ENCODE measurements at places on chromosomes 5 and 9.
A peak's percentile ranks its signal among the peaks of the same experiment; 100 is the strongest.

- DNase-seq: no peak
These were observed 39.9 kb downstream of the NEURL1B start for GRCh38 chr5:172680921-172681320.

DNA sequence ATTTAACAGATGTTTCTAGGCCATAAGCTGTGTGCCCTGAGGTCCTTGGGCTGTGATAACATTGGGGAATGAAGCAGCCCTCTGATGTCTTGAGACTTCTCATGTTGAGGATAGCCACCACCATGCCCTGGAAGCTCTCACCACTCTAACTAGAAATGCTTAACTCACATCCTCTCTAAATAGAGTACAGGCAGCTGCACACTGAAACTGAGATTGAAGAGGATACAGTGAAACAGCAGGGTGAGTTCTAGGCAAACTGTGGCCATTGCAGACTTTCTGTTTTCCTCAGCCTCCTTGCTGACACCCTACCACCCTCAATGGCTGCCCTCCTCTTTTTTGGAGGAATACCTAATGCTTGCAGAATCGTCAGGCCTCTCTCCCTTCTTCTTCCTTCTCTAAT, 22.4 kb downstream of the UTP15 start:
- DNase-seq: no peak

GRCh38 chr9:6186691-6187090, 28.9 kb upstream of the IL33 start:
- DNase-seq: no peak

DNA sequence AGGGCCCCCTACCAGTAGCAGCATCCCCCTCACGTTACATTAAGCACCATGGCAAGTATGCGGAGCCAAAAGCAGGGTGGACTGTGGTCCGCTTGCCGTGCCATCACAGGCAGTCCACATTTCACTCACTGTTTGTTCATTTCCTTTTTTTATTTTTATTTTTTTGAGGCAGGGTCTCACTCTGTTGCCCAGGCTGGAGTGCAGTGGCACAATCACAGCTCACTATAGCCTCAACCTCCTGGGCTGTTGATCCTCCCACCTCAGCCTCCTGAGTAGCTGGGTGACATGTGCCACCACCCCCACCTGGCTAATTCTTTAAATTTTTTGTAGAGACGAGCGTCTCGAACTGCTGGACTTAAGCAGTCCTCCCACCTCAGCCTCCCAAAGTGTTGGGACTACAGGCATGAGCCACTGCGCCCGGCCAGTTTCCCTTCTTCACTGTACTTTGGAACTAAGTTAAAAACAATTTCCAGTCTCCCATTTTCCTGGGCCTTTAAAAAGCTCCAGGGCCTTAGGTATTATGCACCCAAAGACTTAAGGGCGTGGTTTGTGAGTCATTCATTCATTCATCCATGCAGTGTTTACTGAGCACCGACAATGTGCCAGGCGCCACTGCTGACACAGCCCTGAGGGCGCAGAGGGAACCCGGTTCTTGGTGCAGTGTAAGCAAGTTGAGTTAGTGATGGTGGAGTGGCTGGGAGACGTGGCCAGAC, 19.9 kb downstream of the PRRX2 start:
- DNase-seq: no peak

- DNase-seq: no peak
These were observed 13.2 kb upstream of the AGGF1 start for GRCh38 chr5:77016962-77017361.

GRCh38 chr5:7629561-7629960, 221.4 kb downstream of the CFAP90 start:
- DNase-seq: no peak

DNA sequence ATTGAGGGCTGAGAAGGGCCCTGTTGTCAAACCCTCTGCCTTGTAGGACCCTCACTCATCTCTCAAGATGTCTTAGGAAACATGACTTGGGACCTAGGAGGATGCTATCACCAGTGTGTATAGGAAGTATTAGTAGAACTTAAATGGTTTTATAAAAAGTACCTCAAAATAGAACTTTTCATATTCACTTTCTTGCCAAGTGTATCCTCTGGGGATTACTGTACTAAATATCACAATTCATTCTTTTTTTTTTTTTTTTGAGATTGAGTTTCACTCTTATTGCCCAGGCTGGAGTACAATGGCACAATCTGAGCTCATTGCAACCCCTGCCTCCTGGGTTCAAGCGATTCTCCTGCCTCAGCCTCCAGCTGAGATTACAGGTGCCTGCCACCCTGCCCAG, 56.2 kb downstream of the ARHGEF28 start:
- DNase-seq: no peak

DNA sequence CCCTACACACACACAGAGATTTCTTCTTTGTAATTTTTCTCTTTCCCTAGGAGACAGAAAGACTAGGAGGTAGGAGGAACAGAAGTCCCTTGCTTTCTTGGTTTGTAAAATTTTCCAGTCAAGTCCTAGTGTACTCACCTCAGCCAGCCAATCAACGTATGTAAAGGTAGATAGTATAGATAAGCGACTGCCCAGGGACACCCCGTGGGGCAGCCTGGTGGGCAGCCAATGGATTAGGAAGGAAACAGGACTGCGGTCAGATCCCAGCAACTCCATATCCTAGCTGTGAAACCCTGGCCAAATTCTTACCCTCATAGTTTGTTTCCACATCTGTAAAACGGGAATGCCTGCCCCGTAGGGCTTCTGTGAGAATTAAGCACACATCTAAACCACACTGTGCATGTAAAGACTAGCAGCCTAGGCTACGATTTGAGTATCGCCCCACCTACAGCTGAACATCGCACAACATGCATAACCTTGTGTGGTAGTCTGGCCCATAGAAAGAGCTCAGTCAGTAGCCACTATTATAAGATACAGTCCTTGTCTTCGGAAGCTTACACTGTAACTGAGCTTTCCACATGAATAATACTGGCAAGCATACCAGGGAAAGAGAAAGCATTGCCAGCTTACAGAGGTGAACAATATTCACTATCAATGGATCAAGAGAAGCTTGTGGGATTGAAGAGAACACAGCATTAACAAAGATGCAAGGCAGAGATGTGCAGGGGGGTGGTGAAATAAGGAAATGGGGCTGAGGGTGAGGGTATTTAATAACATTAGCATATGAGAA, 353.4 kb upstream of the PANK3 start:
- no peak for DNase-seq

- no peak for DNase-seq
These were observed 43.7 kb upstream of the PRSS3 start for GRCh38 chr9:33751536-33752129.

DNA sequence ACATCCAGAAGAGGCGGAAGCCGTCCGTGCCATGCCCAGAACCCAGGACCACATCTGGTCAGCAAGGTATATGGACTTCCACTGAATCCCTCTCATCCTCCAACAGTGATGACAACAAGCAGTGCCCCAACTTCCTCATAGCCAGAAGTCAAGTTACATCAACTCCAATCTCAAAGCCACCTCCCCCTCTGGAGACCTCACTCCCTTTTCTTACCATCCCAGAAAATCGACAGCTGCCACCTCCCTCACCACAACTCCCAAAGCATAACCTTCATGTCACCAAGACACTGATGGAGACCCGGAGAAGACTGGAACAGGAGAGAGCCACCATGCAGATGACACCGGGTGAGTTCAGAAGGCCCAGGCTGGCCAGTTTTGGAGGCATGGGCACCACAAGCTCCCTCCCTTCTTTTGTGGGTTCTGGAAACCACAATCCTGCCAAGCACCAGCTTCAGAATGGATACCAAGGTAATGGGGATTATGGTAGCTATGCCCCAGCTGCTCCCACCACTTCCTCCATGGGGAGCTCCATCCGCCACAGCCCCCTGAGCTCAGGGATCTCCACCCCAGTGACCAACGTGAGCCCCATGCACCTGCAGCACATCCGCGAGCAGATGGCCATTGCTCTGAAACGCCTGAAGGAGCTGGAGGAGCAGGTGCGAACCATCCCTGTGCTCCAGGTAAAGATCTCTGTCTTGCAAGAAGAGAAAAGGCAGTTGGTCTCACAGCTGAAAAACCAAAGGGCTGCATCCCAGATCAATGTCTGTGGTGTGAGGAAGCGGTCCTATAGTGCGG, 130.3 kb upstream of the DMRT1 start:
- DNase-seq: no peak

- DNase-seq: no peak
These were observed 78.9 kb downstream of the PLAC8L1 start for GRCh38 chr5:146026307-146027010.

GRCh38 chr9:124520206-124520596, 13.0 kb upstream of the NR5A1 start:
- no peak for DNase-seq

DNA sequence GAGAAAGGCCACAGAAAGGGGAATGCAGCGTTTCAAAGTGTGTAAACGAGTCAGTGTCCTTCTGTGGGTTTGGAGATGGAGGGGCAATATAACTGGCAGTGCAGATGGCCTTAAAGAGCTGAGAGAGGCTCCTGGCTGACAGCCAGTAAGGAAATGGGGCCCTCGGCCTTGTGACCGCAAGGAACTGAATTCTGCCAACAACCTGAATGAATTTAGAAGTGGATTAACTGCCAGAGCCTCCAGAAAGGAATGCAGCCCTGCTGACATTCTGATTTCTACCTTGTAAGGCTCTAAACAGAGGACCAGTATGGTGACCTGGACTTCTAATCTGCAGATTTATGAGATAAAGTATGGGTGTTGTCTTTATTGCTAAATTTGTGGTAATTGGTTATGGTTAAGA, 17.5 kb upstream of the NREP start:
- DNase-seq: peak; percentile 72

DNA sequence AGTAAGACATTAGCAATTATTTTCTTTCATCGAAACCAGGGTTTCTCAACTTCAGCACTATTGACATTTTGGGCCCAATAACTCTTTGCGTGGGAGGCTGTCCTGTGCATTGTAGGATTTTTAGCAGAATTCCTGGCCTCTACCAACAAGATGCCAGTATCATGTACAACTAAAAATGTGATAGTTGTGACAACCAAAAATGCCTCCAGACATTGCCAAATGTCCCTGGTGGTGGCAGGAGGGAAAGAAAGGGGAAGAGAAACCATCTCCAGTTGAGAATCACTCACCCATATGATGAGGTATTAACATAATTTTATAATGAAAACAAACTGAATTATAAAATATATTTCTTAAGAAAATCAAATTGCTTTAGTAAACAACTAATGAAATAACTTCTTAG, 406.1 kb downstream of the RAB3C start:
- DNase-seq: no peak

DNA sequence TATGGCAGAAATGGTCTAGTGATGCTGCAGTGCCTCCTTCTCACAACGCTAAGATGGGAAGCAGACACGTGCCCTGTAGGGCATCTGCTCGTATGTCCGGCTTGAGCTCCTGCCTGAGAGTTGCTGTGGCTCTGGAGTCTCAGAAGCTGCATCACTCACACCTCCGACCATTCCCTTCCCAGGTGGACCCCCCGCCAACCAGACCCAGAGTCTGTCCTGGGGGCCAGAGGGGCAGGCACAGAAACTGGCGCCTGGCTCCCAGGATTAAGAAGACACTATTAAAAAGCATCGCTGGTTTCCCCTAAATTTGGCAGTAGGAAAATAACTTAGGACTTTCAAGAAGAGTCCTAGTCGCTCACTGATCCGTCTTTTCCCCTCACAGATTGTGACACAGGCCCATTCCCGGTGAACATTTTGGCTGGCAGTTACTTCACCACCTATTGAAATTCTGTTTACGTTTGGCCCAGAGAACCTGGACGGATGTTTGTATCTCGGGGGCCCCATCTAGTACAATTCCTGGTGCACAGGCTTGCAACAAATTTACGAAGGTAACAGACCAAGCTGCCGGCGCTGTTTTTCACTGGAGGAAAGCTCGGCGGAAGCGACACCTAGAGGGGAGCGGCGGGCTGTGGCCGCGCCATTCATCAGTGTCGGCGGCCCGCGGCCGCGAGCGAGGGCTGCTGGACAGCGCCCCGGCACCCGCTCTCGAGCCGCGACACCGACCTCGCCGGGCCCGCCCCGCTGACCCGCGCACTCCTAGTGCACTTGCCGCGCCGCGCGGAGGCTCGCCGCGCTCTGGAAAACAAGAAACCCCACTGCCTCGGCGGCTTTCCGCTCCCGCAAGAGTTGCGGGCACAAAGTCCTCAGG, 1.6 kb downstream of the FSTL4 start:
- DNase-seq: peak; percentile 82

DNA sequence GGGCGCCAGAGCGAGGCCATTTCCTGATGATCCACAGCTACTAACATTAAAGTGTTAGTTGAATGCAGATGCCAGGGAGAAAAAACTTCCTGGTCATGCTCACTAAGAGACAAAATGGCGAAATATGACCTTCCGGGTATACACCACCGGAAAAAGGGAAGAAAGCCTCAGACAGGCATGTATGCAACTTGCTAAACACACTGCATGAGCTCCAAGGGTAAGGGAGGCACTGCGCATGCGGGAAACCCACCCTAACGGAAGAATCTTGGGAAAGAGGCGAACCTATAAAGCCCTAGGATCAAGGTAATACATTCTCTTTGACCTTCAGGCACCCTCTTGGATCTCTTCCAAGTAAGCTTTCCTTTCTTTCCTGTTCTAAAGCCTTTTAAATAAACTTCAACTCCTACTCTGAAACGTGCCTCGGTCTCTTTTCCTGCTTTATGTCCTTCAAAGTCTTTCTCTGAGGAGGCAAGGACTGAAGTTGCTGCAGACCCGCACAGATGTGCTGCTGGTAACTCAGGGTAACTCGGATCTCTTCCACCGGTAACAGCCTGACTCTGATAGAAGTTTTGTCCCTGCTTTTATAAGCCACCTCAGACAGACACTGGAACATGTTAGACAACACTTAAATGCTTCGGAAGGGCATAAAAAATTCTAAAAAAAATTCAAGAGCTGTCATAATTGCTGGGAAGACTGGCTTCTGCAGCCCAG, 64.9 kb downstream of the DTWD2 start:
- no peak for DNase-seq

DNA sequence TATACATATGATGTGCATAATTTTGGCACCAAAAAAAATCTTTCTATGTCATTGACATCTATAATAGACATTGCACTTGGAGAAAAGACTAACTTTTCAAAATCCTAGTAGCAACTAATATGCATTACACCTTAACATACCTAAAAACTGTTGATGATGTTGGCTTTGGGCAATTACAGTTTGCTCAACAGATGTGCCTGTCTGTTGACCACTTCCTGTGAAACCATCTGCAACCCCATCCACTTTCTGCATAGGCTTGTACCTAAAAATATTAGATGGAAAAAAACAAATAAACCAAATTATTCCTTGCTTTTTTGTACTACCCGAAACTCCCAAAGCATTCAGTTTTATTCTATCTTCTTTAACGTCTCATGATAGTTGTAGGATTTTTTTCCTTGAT, 248.6 kb downstream of the RFX3 start:
- DNase-seq: no peak
